ENCODE measurements at places on chromosomes 5 and 9. TPM values are rescaled to one million over a fixed set of nuclear protein-coding genes. Genes with fewer than 3 reads are reported as not detected.

GARIN3 gene
- total RNA-seq, result not detected

GHR gene
- total RNA-seq, result 5.2 TPM

GRCh38 chr5:55994495-55994997 lies at the start of gene IL6ST:
TSS of gene IL6ST (minus strand) at chr5:55994963. CDS start at chr5:55976278, 18,685 bp downstream.
- no peak for DNase-seq

DNA sequence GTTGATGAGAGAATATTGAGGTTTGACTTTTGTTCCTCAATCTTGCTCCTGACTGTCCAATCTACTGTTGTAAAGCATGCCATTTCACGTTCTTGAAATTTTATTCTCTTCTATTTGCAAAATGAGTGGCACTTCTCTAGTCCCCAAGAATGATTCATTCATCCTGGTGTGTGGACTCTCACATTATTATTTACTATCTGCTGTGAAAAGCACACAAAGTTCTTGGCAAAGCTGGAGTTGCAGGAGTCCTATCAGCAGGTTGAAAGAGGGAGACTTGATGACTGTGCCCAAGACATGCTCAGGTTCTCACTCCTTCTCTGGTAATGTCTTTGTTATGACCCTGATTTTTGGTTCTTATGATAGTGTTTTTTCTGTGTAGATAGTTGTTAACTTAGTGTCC lies 382.6 kb downstream of the DMRTA1 start:
- no peak for DNase-seq

DNA sequence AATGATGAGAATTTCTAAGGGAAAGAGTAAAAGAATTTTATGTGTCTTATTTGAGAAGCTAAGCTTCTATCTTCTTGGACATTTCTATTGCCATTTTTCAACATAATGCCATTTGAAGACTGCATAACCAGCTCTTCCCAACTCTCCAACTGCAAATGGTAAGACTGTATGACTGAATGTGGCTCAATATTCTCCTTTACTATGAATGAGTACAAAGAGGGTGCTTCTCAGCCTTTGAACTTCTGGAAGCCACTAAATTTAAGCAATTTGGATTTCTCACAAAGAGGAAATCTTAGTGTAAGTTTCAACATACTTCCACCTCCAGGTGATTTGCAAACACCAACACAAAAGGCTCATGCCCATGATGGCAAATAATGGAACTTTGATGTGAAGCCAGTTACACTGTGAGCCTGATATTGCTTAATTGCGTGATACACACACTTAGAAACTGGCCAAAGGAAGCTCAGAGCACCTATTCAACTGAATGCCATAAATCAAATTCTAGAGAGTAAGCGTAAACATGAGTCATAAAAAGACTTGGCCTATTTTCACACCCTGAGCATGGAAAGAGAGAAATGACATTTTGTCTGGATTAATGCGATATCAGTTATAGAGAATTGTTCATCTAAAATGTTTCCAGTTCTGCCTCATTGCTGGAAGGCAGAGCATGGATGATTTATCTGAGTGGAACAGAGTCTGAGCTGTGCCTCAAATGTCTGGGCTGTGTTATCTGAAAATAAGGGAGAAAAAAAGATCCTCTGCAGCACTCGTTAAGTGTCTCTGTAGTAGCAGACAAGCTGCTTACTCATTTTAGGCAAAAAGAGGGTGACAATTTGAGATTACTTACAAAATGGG lies 145.3 kb downstream of the PLK2 start:
- no peak for DNase-seq
